ENCODE measurements at places on chromosomes 12 and 14. TPM values are rescaled to one million over a fixed set of nuclear protein-coding genes. Genes with fewer than 3 reads are reported as not detected.

- DNase-seq = no peak
Observed at GRCh38 chr12:40224439-40225291, at the start of gene LRRK2. LRRK2 (plus strand) TSS chr12:40224997; CDS start chr12:40225132, 135 bp downstream.

COX8C gene
- total RNA-seq = not detected

GRCh38 chr12:122523846-122524718 lies 2.7 kb downstream of the RSRC2 start:
- DNase-seq = no peak

DNA sequence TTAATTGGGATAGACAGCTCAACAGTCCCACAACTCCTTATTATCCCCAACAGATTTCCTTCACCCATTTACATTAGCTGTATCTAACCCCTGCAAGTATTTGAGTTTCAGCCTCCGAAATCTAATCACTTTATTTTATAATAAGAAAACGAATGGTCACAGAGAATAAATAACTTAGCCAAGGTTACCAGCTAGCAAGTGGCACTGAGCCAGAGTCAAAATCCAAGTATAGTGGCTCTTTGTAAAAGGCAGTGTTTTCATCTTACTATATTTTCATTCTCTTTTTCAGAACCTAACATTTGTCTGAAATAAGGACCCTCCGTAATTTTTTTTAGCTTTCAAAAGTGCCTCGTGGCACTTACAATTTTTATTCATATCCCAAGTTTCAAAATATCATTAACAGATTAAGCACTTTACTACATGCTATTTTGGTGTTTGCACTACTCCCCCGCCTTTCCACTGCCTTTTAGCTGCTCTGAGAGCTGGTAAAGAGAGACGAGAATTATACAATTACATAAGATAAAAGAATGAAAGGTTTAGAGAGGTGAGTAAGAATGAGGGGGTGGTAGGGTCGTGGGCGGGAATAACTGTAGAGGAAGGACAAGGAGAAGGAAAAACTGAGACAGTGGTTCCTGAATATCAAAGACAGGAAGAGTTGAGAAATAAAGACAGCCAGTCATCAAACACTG lies 3.7 kb upstream of the USP15 start:
- DNase-seq = no peak

TAS2R13 gene
- total RNA-seq = 0.11 TPM

- no peak for DNase-seq
Observed at GRCh38 chr14:35243956-35244355, 48.2 kb upstream of the PSMA6 start.

- no peak for DNase-seq
Observed at GRCh38 chr14:75738192-75738591, 77.1 kb downstream of the TTLL5 start.

BDKRB2 gene
- total RNA-seq = 0.07 TPM

- peak; percentile 97 for DNase-seq
Observed at GRCh38 chr14:54691525-54692283, 124.8 kb downstream of the SAMD4A start.

GRCh38 chr12:120540445-120540844 lies 6.3 kb downstream of the RNF10 start:
- no peak for DNase-seq

Data from PC-3 (cell line).